CD4-positive, alpha-beta T cell (primary cell): ENCODE measurements at places on chromosomes 12 and 14.

GRCh38 chr14:61640158-61641136 lies 54.9 kb upstream of the HIF1A start:
- no peaks in the 10 kb centered on the region for H3K4me1 ChIP-seq
- no peaks in the 10 kb centered on the region for H3K27me3 ChIP-seq
- H3K36me3 ChIP-seq, result no peaks in the 10 kb centered on the region
- no peak for DNase-seq

DNA sequence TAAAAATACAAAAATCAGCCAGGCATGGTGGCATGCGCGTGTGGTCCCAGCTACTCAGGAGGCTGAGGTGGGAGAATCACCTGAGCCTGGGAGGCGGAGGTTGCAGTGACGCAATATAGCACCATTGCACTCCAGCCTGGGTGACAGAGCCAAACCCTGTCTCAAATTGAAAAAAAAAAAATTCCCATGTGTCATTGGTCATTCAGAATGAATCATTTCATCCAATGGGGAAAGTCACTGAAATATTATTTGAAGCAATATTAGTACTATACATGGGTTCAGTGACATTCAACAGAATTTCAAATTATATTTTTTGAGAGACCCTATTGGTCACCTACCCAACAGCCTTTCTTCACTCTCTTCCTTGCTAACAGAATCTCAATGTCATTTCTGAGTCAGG lies 276.1 kb downstream of the ITPR2 start:
- no peak overlapping the region for H3K27ac ChIP-seq
- H3K27me3 ChIP-seq, result no peaks in the 10 kb centered on the region
- H3K4me1 ChIP-seq, result no peaks in the 10 kb centered on the region
- no peak overlapping the region for H3K4me3 ChIP-seq
- no peak for DNase-seq
- H3K36me3 ChIP-seq, result peaks cover 32% of the 10 kb centered on the region

DNA sequence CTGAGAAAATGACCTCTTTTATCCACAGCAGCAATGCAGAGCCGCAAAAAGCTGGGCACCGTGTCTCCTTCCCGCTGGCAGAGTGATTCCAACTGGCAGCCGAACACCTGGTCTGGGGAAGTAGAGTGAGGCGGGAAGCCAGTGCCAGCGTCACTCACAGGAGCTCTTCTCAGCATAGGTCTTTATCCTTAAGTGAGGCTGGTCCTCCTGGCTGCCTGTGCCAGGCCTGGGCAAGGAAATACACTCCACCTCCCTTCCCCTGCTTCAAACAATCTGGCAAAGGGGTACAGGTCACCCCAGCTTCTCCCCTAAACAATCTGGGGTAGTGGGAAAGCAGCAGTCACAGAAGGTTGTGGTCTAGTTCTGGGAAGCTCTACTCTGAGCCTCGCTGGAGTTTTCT lies 4.8 kb downstream of the ARHGAP9 start:
- H3K27ac ChIP-seq, result peak overlapping the region; percentile 99
- no peak for DNase-seq
- H3K4me3 ChIP-seq, result no peak overlapping the region
- peaks cover 57% of the 10 kb centered on the region for H3K36me3 ChIP-seq
- H3K4me1 ChIP-seq, result peaks cover 81% of the 10 kb centered on the region

- no peak for DNase-seq
- no peaks in the 10 kb centered on the region for H3K4me1 ChIP-seq
- no peak overlapping the region for H3K27ac ChIP-seq
- no peaks in the 10 kb centered on the region for H3K36me3 ChIP-seq
Observed at GRCh38 chr14:79254069-79254775, 957.1 kb downstream of the DIO2 start.

GRCh38 chr12:95224202-95225170 lies 6.9 kb downstream of the VEZT start:
- H3K4me3 ChIP-seq, result no peak overlapping the region
- peaks cover 9% of the 10 kb centered on the region for H3K4me1 ChIP-seq
- H3K36me3 ChIP-seq, result peaks cover 16% of the 10 kb centered on the region
- H3K27ac ChIP-seq, result no peak overlapping the region
- no peak for DNase-seq

DNA sequence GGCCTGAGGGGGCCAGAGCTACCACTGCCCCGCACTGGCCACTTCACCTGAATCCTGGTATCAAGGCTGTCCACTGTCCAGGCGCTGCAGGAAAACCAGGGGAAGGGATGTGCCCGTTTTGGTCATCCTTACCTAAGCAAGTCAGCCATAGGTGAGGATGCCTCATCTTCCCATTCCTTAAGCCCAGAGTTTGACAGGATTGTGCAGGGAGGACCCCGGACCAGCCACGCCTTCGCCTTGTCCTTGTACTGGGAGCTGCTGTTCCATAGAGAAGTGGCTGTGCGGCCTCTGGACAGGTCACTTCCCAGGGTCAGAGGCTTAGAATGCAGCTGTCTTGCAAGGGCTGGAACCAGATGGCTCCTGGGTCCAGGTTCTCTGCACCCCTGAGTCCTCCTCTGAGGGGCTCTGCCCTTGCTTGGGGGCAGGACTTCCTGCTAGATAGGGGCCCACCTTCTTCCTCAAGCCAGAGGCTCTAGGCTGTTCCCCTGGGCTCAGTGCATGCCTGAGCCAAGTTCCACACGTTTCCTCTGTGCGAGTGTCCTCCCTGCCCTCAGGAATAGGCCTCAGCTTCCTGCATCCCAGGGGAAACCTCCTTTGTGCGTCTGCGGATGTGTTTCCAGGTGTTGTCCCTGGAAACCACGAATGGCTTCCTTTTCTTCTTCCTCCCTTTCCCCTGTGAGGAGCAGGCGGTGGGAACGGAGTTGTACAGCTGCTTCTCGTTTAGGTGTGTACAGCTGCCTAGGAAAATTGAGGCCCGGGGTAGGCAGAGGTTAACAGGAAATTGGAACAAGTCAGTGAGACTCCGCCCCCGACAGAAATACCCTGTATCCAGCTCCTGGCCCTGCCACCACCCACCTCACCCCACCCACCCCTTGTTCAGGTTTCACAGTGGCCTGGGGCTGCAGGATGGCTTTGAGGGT lies 54.3 kb upstream of the RIN3 start:
- H3K36me3 ChIP-seq, result no peaks in the 10 kb centered on the region
- H3K27ac ChIP-seq, result no peak overlapping the region
- peaks cover 16% of the 10 kb centered on the region for H3K4me1 ChIP-seq
- no peak overlapping the region for H3K4me3 ChIP-seq
- DNase-seq, result no peak

DNA sequence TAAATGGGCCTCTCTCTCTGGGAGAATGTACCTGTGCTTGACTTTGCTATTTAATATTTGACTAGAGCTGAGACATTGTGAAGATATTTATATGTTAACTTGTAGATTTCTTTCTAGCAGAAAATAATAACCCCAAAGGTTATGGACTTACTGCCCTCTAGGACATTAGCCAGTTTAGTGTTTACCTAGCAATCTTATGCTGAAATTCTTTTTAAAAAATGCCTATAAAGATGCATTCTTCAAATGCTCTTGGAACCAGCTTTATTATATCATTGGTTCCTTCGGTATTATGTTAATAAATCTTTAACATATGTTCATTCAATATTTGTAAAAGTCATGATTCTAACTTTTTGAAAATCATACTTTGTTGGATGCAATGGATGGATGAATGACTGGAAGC lies 28.0 kb downstream of the GPR19 start:
- no peak overlapping the region for H3K4me3 ChIP-seq
- no peaks in the 10 kb centered on the region for H3K4me1 ChIP-seq
- H3K27ac ChIP-seq, result no peak overlapping the region
- DNase-seq, result no peak
- H3K36me3 ChIP-seq, result no peaks in the 10 kb centered on the region

- peaks cover 30% of the 10 kb centered on the region for H3K4me1 ChIP-seq
- peaks cover 13% of the 10 kb centered on the region for H3K36me3 ChIP-seq
- peak within 1 kb of the TSS; percentile 75 for H3K27ac ChIP-seq
- H3K4me3 ChIP-seq, result peak within 1 kb of the TSS; percentile 98
- H3K27me3 ChIP-seq, result no peaks in the 10 kb centered on the region
Observed at GRCh38 chr14:69152902-69153151, at the start of gene DCAF5. Gene DCAF5, minus strand, starts transcription at chr14:69153119. Its CDS starts 141 bp downstream, at chr14:69152978.

DNA sequence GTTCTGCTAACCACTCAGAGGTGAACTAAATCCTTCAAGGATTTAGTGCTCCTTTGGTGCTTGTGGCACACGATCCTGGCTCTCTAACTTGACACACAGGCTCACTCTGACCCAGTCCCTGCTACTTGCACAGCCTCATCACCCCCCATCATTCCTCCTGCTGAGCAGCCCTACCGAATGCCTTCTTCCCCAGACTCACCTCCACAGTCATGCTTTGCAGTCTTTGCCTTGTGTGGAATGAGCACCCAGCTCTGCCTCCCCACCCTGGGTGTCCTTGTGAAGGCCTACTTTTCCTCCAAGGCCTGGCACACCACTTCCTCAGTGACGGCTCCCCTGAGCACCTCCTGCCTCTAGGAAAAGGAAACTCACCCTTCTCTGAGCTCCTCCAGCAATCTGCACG lies 7.9 kb upstream of the TINF2 start:
- no peaks in the 10 kb centered on the region for H3K27me3 ChIP-seq
- peaks cover 13% of the 10 kb centered on the region for H3K4me1 ChIP-seq
- H3K27ac ChIP-seq, result no peak overlapping the region

DNA sequence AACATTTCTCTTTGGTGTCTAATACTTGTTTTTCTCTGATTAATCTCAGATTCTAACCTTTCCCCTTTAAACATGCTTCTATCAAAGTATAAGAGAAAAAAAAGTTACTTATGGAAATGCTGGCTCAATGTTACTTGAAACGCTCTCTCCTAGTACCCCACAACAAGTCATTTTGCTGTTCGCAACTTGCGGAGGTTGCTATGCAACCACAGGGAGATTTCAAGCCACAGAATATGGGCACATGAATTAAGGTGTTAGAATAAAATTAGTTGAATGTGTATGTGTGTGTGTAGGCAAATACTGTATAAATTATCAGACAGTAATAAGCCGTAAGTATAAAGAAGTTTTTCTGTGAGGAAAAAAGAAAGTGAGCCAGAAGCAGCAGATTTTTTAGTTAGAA lies 80.6 kb downstream of the CCDC59 start:
- H3K4me1 ChIP-seq, result no peaks in the 10 kb centered on the region
- H3K27me3 ChIP-seq, result no peaks in the 10 kb centered on the region
- no peak overlapping the region for H3K4me3 ChIP-seq
- no peaks in the 10 kb centered on the region for H3K36me3 ChIP-seq
- no peak for DNase-seq

DNA sequence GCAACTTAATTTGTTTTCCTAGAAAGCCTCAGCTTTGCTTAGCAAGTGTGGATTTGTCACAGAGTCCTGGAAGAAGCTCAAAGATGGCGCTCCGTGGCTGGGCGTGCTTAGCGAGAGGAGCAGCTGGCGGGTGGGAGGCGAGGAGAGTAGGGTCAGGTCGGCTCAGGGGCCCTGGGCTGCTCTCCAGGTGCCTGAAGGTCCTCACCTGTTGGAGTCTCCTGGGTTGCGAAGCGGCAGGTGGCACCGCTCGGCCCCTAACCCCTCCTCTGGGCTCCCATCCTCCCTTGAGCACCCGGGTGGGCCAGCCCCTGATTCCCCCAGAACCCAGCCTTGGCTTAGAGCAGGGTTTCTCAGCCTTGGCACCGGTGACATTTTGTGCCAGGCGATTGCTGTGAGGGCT lies 25.1 kb downstream of the LRTM2 start:
- no peak overlapping the region for H3K27ac ChIP-seq
- no peaks in the 10 kb centered on the region for H3K27me3 ChIP-seq
- H3K36me3 ChIP-seq, result no peaks in the 10 kb centered on the region
- no peaks in the 10 kb centered on the region for H3K4me1 ChIP-seq

- no peaks in the 10 kb centered on the region for H3K36me3 ChIP-seq
- H3K27ac ChIP-seq, result no peak overlapping the region
- no peak overlapping the region for H3K4me3 ChIP-seq
- peaks cover 36% of the 10 kb centered on the region for H3K27me3 ChIP-seq
- H3K4me1 ChIP-seq, result peaks cover 11% of the 10 kb centered on the region
- DNase-seq, result no peak
Observed at GRCh38 chr14:104461676-104462449, 117.7 kb upstream of the C14orf180 start.

GRCh38 chr14:82872494-82872893 lies 1338.8 kb upstream of the SEL1L start:
- H3K27ac ChIP-seq, result no peak overlapping the region
- H3K4me3 ChIP-seq, result no peak overlapping the region
- no peak for DNase-seq
- H3K4me1 ChIP-seq, result no peaks in the 10 kb centered on the region
- no peaks in the 10 kb centered on the region for H3K36me3 ChIP-seq

- no peaks in the 10 kb centered on the region for H3K4me1 ChIP-seq
- no peak overlapping the region for H3K4me3 ChIP-seq
- H3K27ac ChIP-seq, result no peak overlapping the region
- H3K36me3 ChIP-seq, result no peaks in the 10 kb centered on the region
- no peaks in the 10 kb centered on the region for H3K27me3 ChIP-seq
Observed at GRCh38 chr12:59005193-59005955, 85.1 kb upstream of the LRIG3 start.

DNA sequence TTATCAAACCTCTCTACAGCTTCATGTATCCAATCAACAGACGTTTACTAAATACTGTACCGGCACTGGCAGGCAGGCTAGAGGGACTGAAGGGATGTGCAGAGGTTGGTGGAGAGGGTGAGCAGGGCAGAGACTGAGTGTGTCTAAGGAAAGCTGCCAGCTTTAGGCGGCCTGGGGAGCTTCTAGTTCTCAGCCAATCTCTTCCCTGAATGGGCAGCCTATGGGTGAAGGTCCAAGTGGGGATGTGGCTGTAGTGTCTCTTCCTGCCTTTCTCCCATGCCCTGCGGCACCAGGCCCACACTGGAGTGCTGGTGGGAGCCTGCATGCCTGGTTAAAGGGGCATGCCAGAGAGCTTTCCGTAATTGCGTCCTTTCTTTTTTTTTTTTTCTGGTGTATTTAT lies 239.8 kb downstream of the CACNA1C start:
- no peak overlapping the region for H3K27ac ChIP-seq
- no peaks in the 10 kb centered on the region for H3K36me3 ChIP-seq
- H3K4me3 ChIP-seq, result no peak overlapping the region
- no peaks in the 10 kb centered on the region for H3K27me3 ChIP-seq
- DNase-seq, result no peak

- no peak overlapping the region for H3K27ac ChIP-seq
- no peak overlapping the region for H3K4me3 ChIP-seq
- no peaks in the 10 kb centered on the region for H3K4me1 ChIP-seq
- H3K36me3 ChIP-seq, result no peaks in the 10 kb centered on the region
- H3K27me3 ChIP-seq, result no peaks in the 10 kb centered on the region
Observed at GRCh38 chr12:32470936-32471470, 71.6 kb downstream of the FGD4 start.

DNA sequence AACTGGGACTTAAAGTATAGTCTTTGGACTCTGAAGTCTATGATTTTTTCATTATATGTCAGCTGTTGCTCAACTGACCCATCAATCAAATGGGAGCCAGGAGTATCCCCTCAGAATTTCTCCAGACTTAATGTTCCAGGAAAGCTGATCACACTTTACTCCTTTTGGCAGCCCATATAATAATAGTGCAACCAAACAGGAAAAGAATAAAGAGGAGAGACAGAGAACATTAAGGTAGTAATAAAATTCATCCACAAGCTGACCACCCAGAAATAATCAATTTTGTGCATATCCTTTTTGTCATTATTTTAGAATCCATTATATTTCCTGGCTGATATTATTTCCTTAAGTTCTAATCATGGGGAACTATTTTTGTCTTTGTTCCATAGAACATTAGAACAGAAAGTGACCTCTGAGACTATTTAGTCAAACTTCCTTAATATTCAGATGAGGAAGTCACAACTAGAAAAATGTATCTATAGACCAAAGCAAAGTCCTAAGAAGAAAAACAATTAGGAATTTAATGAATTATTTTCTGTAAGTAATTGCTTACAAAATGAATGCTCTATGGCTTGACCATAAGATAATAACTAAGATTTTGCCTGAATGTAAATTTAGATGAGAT lies 238.1 kb upstream of the SEL1L start:
- no peak overlapping the region for H3K27ac ChIP-seq
- no peak overlapping the region for H3K4me3 ChIP-seq
- H3K36me3 ChIP-seq, result no peaks in the 10 kb centered on the region
- H3K27me3 ChIP-seq, result no peaks in the 10 kb centered on the region
